WTC11 (cell line): ENCODE measurements at places on chromosomes 6 and 20. TPM values are rescaled to one million over a fixed set of nuclear protein-coding genes. Genes with fewer than 3 reads are reported as not detected.

DNA sequence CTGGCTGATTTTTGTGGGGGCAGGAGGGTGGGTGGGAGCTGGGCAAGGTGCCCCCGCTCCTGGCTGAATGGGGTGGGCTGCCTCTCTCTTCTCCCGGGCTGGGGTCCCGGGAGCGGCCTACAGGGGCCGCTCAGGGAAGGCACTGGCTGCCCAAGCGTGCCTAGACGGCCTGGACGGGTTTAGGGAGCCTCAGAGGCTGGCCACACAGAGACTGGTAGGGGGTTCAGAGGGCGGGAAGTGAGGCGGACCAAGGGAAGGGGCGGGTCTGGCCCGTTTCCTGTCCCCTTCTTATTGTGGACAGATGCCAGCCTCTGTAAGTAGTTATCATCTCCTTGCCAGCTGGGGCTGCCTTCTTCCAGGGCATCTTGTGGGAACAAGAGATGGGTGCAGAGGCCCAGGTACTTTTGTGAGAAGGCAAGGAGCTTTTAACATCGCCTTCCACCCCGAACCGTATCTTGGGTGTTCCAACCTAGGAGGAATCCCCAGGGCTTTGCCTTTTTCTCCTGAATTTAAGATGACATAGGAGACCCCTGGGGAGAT is 437 bp downstream of the CD40 start:
- peak overlapping the region; percentile 99 for H3K4me3 ChIP-seq
- H3K27me3 ChIP-seq: peaks cover 46% of the 10 kb centered on the region
- peaks cover 12% of the 10 kb centered on the region for H3K36me3 ChIP-seq

GRCh38 chr6:142879527-142879926 is 65.4 kb downstream of the HIVEP2 start:
- H3K36me3 ChIP-seq: no peaks in the 10 kb centered on the region
- H3K27ac ChIP-seq: no peak overlapping the region
- H3K4me1 ChIP-seq: peaks cover 34% of the 10 kb centered on the region
- no peak for DNase-seq
- H3K4me3 ChIP-seq: no peak overlapping the region

DNA sequence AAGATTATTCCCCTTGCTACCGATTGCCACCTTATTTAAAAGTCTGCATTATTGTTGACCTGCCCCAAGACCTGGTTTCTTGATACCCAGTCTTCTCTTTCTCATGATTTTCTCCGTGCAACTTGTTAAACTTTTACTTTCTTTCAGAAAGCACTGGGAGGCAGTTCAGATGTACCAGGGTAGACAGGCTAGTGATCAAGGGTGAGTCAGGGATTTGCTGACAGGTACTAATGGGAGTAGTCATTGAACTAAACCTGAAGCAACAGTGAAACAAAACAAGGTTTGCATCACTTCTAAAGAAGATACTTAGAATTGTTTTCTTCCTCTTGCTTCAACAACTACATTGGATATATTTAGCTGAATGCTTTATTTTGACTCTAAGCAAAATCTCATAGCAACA is 124.4 kb downstream of the KCNQ5 start:
- peak overlapping the region; percentile 78; the same call in 1 of the 2 replicates for H3K27ac ChIP-seq
- H3K4me1 ChIP-seq: peaks cover 24% of the 10 kb centered on the region
- no peak overlapping the region for H3K4me3 ChIP-seq
- no peaks in the 10 kb centered on the region for H3K36me3 ChIP-seq
- DNase-seq: no peak

DNA sequence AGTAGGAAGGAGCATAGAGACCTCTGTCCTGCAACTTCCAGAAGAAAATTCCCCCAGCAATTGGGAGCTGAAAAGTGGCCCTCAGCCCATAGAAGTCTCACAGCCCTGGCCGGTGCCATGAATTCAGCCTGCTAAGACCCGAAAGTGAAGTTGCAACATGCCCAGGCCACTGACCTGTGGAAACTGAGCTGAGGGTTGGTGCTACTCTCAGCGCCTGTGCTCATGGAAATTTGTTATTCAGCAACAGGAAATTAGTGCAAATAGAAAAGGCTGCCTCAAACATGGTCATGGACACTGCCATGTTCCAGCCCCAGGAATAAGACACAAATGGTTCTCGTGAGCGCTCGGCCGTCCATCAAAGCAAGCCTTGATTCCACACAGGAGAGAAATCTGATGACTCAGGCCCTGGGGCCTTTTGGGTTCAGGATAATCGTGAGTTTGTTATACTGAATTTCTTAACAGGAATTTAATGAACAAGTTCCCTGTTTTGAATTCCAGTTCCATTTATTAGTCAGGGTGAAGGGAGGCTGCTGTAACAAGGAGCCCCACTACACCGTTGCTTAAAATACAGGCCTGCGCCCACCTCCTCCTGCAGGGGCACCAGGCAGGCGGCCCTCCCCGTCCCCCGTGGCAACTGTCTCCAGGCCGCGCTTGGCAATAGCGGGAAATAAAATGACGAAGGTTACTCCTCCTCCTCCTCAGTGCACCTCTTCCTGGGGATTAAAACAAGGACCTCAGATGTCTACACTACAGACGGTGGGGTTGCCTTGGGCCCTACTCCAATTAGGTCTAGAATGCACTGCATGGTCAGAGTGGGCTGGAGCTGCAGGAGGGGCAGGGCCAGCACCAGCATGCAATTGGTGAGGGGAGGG is 152.9 kb downstream of the ERMARD start:
- H3K4me3 ChIP-seq: no peak overlapping the region
- no peak overlapping the region for H3K27ac ChIP-seq
- H3K36me3 ChIP-seq: peaks cover 3% of the 10 kb centered on the region; the same call in 1 of the 2 replicates

DNA sequence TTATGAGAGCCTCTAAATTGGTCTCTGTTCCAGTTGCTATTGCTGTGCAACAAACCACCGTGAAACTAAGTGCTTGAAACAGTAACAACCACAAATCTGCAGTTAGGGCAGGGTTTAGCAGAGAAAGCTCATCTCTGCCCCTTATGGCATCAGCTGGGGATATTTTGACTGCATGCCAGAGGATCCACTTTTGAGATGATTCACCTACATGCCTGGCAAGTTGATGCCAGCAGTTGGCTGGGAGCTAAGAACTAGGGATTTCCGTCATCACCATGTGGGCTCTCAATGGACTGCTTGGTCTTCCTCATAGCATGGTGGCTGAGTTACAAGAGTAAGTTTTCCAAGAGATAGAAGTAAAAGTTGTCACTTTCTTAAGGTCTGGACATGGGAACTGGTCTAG is 35.1 kb downstream of the PLCB4 start:
- H3K27ac ChIP-seq: no peak overlapping the region
- H3K27me3 ChIP-seq: no peaks in the 10 kb centered on the region
- no peak overlapping the region for H3K4me3 ChIP-seq
- no peaks in the 10 kb centered on the region for H3K36me3 ChIP-seq

DNA sequence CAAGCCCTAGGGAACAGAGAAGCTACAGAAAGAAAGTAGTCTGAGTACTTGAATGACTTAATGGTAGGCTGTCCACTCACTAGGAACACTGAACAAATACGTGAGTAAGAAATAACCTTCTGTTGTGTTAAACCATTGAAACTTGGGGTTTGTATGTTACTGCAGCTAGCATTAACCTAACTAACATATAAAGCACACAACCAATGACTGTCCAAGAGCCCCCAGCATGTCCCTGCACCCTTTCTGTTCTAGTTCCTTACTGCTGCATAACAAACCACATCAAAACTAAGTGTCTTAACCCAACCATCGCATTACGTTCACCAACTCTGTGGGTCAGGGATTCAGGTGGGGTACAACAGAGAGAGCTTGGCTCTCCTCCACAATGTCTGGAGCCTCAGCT is 10.5 kb upstream of the RNF8 start:
- no peaks in the 10 kb centered on the region; the same call in 1 of the 2 replicates for H3K27me3 ChIP-seq
- H3K4me3 ChIP-seq: no peak overlapping the region
- DNase-seq: no peak
- no peak overlapping the region for H3K27ac ChIP-seq

The SRSF3 gene
- 554 to 645 TPM (median 644 TPM) in 3 replicates for total RNA-seq

DNA sequence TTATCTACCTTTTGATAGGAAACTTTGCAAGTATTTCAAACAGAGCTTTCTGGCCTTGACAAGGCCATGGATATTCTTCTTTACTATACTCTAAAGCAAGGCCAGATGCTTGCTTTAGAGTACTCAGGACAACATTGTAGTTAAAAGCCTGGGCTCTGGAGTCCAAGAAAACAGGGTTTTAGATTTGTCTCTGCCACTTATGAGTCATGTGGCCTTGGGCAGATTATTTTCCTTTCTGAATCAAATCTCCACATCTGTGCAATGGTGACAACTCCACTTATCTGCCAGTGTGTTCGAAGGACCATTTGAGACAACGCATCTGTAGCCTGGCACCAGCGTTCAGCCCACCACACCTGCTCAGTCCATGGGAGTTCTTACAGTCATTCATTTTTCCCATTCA is 265.9 kb upstream of the RIN2 start:
- H3K27me3 ChIP-seq: no peaks in the 10 kb centered on the region
- no peak overlapping the region for H3K4me3 ChIP-seq
- no peaks in the 10 kb centered on the region for H3K36me3 ChIP-seq
- no peak for DNase-seq

The CAP2 gene
- 7.2 to 10.9 TPM (median 10.6 TPM) in 3 replicates for total RNA-seq

The HLA-DRA gene
- 2.8 to 3.9 TPM (median 3.6 TPM) in 3 replicates for total RNA-seq

DNA sequence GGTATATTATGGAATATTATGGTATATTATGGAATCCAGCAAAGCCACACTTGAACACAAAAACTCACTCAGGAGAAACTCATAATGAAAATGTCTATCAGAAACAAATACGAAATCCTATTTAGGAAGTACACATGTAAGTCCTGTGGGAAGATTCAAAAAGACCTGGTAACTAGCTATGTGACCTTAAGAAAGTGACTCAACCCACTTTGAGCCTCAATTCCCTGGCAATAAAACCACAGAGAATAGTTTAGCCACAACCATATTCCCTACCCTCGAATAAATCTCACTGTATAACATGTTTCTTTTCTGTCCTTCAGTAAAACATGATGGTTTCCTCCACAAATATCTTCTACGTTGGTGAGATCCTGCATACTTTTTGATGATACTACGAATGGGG is 56.4 kb downstream of the ZMYND8 start:
- no peak for DNase-seq
- H3K4me3 ChIP-seq: no peak overlapping the region
- peaks cover 58% of the 10 kb centered on the region for H3K36me3 ChIP-seq
- H3K27ac ChIP-seq: peak overlapping the region; percentile 67
- H3K27me3 ChIP-seq: no peaks in the 10 kb centered on the region
- peaks cover 56% of the 10 kb centered on the region for H3K4me1 ChIP-seq

DNA sequence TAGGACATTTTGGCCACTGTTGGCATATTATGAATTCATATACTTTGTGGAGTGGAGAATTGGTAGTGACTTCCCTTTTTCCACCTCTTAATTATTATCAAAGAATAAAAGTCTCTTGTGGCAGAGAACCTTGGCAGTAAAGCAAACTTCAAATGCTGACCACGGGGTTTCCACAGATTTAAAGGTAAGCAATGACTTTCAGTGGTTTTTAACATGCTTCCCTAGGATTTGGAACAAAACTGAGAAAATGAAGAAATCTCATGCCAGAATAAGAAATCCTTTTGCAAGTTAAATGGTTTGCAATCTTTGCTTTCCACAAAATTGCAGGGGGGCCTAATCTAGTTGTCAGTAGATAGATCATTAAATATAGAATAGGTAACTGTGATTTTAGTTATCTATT is 2.0 kb upstream of the SDC4 start:
- no peak overlapping the region for H3K27ac ChIP-seq
- no peaks in the 10 kb centered on the region for H3K27me3 ChIP-seq
- H3K36me3 ChIP-seq: no peaks in the 10 kb centered on the region
- H3K4me1 ChIP-seq: peaks cover 38% of the 10 kb centered on the region
- H3K4me3 ChIP-seq: no peak overlapping the region

DNA sequence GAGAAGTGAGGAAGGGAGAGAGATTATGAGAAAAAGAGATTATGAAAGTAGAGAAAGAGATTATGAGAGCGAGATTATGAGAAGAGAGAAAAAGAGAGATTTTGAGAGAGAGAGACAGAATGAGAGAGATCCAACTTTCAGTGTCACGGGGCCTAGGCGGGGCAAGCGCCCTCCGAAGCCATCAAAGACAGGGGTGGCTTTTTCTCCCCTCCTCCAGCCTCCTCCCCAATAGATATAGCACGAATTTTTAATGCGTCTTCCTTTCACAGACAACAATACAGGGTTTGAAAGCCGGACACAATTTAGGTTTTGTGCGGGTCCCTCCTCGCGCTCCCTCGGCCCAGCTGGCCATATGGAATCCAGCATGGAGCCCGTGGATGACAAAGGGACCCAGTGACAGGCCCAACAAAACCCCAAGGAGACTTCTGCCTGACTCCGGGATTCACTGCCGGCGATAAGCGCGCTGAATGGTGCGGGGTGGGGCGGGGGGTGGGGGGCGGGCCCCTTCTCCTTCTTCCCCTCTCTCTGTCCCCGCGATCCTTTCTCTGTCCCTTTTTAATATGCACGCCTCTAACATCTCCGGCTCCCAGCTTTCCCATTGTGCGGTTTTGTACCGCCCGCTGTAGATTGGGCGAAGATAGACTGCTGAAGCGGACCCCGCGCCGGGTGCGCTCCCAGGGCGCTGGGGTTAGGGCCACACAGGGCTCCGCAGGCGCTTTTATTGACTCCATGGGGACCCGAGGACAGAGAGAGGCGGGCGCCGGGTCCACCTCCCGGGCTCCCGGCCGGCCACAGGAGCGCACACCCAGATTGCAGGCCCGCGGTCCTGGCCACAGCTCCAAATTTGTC is 5.4 kb downstream of the NKX2-2 start:
- peaks cover 48% of the 10 kb centered on the region for H3K4me1 ChIP-seq
- DNase-seq: no peak
- no peak overlapping the region for H3K27ac ChIP-seq
- peak overlapping the region; percentile 36 for H3K4me3 ChIP-seq
- H3K36me3 ChIP-seq: no peaks in the 10 kb centered on the region

The OR2B2 gene
- not detected in 3 replicates for total RNA-seq

The NFKBIE gene
- 8.3 to 10.4 TPM (median 10.3 TPM) in 3 replicates for total RNA-seq

The SAPCD1 gene
- 13.3 to 16.9 TPM (median 13.7 TPM) in 3 replicates for total RNA-seq

The NOX3 gene
- 0.09 TPM in 1 of 3 replicates, not detected in the others for total RNA-seq

The UNC93A gene
- total RNA-seq: 0.70 to 3.1 TPM (median 1.8 TPM) in 3 replicates

DNA sequence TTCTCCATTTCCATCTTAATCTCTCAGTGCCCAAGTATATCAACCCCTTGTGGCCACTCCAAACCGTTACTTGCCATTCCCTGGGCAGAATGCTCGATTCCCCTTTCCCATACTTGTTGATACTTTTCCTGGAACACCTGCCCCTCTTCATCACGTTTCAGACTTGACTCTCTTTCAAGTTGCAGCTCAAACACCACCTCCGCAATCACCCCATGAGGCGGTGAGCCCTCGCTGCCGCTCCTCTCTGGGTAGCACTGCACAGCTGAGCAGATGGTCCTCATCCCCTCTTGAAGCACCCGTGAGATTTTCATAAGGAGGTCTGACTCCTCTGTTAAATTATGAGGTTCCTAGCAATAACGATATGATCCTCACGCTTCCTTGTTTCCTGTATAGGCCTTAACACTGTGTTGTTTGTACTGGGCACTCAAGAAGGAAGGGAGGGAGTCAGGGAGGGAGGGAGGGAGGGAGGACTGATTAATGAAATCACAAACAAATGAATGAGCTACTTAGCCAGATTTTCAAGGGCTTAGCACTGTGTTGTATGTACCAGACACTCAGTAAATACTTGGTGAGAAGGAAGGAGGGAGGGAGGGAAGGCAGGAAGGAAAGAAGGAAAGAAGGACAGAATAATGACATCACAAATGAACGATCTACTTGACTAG is 8.0 kb upstream of the UQCC2 start:
- no peaks in the 10 kb centered on the region for H3K36me3 ChIP-seq
- peaks cover 4% of the 10 kb centered on the region; the same call in 1 of the 2 replicates for H3K27me3 ChIP-seq
- no peak overlapping the region for H3K4me3 ChIP-seq
- no peak overlapping the region for H3K27ac ChIP-seq

The SAMD10 gene
- total RNA-seq: 4.6 to 6.2 TPM (median 4.8 TPM) in 3 replicates
